ENCODE measurements at places on chromosomes 12 and 14. TPM values are rescaled to one million over a fixed set of nuclear protein-coding genes. Genes with fewer than 3 reads are reported as not detected.

TC2N gene
- 180 TPM for total RNA-seq

DCN gene
- not detected for total RNA-seq

TTC9 gene
- total RNA-seq: 14.7 TPM

CLEC1A gene
- total RNA-seq: not detected

RPL41 gene
- 3,981 TPM for total RNA-seq

GPX2 gene
- total RNA-seq: not detected

PCED1B gene
- total RNA-seq: 57.1 TPM

KRT77 gene
- total RNA-seq: not detected

ACOT4 gene
- total RNA-seq: 0.93 TPM

ALKBH2 gene
- 8.2 TPM for total RNA-seq

KERA gene
- total RNA-seq: not detected

GNPNAT1 gene
- 13.2 TPM for total RNA-seq

KLRG1 gene
- total RNA-seq: 12.8 TPM

DNA sequence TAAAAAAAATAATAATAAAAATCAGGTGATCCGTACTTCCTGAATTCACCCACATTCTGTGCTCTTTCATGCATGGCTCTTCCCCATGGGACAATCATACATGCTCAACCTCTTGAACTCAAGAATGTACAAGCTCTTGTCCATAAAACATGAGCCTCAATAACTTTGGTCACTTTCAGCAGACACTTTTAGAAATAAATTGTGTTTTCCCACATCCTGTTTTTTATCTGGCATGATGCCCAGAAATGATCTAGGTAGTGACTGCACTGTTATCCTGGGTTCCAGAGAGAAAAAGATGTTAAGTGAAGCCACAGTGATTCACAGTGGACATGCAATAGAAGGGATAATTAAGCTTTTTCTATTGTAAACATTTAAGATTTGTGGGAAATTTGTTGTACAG is 537.6 kb upstream of the TMEM132C start:
- H3K27me3 ChIP-seq: no peaks in the 10 kb centered on the region
- no peak overlapping the region for H3K4me3 ChIP-seq
- H3K4me1 ChIP-seq: no peaks in the 10 kb centered on the region
- no peaks in the 10 kb centered on the region for H3K36me3 ChIP-seq

DNA sequence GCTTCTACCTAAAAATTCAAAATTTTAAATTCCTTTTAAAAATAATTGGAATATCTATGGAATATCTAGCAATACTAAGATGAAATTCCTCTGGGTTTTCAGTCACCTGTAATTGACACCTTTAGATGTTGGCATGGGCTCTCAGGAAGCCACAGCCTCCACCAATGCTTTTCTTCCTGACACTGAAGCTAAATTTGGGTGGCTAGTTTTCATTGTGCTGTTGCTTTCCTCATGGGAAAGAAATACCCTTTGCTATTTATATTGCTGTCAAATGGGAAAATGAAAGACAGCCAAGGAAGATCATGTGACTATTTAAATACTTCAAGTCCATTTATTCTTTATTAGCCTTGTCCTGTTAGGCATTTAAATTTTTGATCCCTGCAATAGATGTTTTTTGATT is 313.0 kb downstream of the NAV3 start:
- H3K36me3 ChIP-seq: no peaks in the 10 kb centered on the region
- no peak for DNase-seq
- no peak overlapping the region for H3K4me3 ChIP-seq
- H3K27ac ChIP-seq: no peak overlapping the region
- H3K4me1 ChIP-seq: no peaks in the 10 kb centered on the region

GRCh38 chr14:93160353-93160801 is 24.3 kb downstream of the MOAP1 start:
- H3K36me3 ChIP-seq: no peaks in the 10 kb centered on the region
- H3K27me3 ChIP-seq: peaks cover 2% of the 10 kb centered on the region
- no peaks in the 10 kb centered on the region for H3K4me1 ChIP-seq
- peak; percentile 28 for DNase-seq
- H3K4me3 ChIP-seq: no peak overlapping the region

GRCh38 chr14:96592591-96593386 is 90.6 kb downstream of the PAPOLA start:
- peaks cover 11% of the 10 kb centered on the region for H3K27me3 ChIP-seq
- peaks cover 13% of the 10 kb centered on the region for H3K4me1 ChIP-seq
- H3K27ac ChIP-seq: no peak overlapping the region
- DNase-seq: peak; percentile 74

- H3K4me1 ChIP-seq: peaks cover 2% of the 10 kb centered on the region
- no peak overlapping the region for H3K4me3 ChIP-seq
- H3K27me3 ChIP-seq: no peaks in the 10 kb centered on the region
- H3K36me3 ChIP-seq: peaks cover 2% of the 10 kb centered on the region
- no peak overlapping the region for H3K27ac ChIP-seq
Observed at GRCh38 chr12:59736786-59737185, 141.0 kb downstream of the SLC16A7 start.

GRCh38 chr14:58479975-58480374 is 52.5 kb downstream of the KIAA0586 start:
- H3K4me3 ChIP-seq: no peak overlapping the region
- DNase-seq: no peak
- H3K4me1 ChIP-seq: no peaks in the 10 kb centered on the region
- peaks cover 18% of the 10 kb centered on the region for H3K36me3 ChIP-seq

- no peaks in the 10 kb centered on the region for H3K4me1 ChIP-seq
- no peak overlapping the region for H3K27ac ChIP-seq
- no peak overlapping the region for H3K4me3 ChIP-seq
- no peaks in the 10 kb centered on the region for H3K27me3 ChIP-seq
- H3K36me3 ChIP-seq: peaks cover 42% of the 10 kb centered on the region
Observed at GRCh38 chr12:50734409-50735263, 29.3 kb upstream of the ATF1 start.

DNA sequence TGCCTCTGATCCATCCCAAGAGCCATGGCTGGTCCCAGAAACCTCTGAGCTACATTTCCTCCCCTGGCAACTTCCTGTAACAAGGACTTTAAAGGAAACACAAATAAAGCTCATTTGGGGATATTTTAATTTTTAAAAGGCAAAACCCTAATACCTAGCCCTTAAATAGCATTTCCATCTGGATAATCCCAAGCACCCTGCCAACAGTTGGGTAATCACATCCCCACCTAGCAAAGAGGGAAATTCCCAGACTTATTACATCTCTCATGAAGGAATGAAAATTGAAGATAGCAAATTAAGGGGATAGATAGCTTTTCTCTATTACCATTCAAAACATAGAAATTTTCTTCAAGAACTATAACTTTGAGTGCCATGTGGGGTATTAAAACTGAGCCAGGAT is 213.7 kb upstream of the BMP4 start:
- H3K27me3 ChIP-seq: peaks cover 28% of the 10 kb centered on the region
- DNase-seq: no peak
- H3K4me3 ChIP-seq: no peak overlapping the region

- no peak overlapping the region for H3K27ac ChIP-seq
- no peaks in the 10 kb centered on the region for H3K36me3 ChIP-seq
- H3K4me3 ChIP-seq: no peak overlapping the region
- H3K4me1 ChIP-seq: no peaks in the 10 kb centered on the region
Observed at GRCh38 chr14:77224212-77224611, 42.6 kb downstream of the TMEM63C start.

GRCh38 chr12:131135311-131135785 is 181.6 kb downstream of the ADGRD1 start:
- H3K27me3 ChIP-seq: no peaks in the 10 kb centered on the region
- no peaks in the 10 kb centered on the region for H3K36me3 ChIP-seq
- no peaks in the 10 kb centered on the region for H3K4me1 ChIP-seq

- H3K27me3 ChIP-seq: no peaks in the 10 kb centered on the region
- H3K36me3 ChIP-seq: peaks cover 44% of the 10 kb centered on the region
- no peak for DNase-seq
- H3K4me3 ChIP-seq: no peak overlapping the region
Observed at GRCh38 chr12:50101663-50102062, 2.1 kb upstream of the GPD1 start.

- peaks cover 2% of the 10 kb centered on the region for H3K4me1 ChIP-seq
- H3K4me3 ChIP-seq: no peak overlapping the region
- no peak overlapping the region for H3K27ac ChIP-seq
- DNase-seq: no peak
- no peaks in the 10 kb centered on the region for H3K27me3 ChIP-seq
- H3K36me3 ChIP-seq: peaks cover 22% of the 10 kb centered on the region
Observed at GRCh38 chr12:123984903-123985302, 11.9 kb downstream of the ZNF664 start.

DNA sequence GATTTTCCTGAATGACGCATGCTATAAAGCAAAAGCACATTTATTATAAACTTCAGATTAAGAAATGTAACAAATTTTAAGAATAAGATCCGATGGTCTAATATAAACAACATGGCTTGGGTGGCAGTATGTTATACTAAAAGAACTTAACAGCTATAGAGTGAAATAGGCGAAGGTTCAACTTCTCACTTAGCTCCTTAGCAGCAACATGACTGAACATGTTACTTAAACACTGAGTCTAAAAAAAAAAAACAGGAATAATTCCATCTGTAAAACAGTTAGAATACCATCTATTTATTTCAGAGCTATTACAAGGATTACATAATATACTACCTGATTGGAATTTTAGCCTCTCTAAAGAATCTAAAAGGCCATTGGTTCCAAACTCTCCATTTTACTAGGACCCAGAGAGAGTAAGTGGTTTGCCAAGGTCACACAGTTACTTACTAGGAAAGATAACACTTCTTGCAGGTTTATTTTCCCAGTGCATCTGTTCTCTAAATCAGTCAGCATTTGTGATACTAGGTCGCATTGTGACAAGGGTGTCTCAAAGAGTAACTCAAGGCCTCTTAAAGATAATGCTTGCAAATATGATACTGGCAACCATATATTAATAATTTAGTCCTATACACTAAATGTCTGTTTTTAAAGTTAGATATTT is 14.8 kb downstream of the OSBPL8 start:
- peaks cover 20% of the 10 kb centered on the region for H3K36me3 ChIP-seq
- no peak overlapping the region for H3K4me3 ChIP-seq
- no peak for DNase-seq
- peaks cover 55% of the 10 kb centered on the region for H3K4me1 ChIP-seq

DNA sequence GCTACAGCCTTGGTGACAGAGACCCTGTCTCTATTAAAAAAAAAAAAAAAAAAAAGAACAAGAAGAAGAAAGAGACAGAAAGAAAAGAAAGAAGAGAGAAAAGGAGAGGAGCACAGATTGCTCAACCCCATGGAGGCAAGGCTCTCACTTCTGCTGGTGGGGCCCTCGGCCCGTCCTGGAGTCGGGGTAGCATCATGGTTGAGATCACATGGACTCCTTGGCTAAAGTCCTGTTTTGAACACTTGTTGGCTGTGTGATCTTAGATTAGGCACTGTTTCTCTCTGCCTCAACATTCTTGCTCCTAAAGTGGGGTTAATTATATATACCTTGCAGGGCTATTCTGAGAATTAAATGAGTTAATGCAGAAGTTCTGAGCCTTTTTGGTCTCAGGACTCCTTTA is 207.7 kb downstream of the CACNA1C start:
- H3K27me3 ChIP-seq: peaks cover 12% of the 10 kb centered on the region
- no peaks in the 10 kb centered on the region for H3K4me1 ChIP-seq
- H3K4me3 ChIP-seq: no peak overlapping the region
- no peaks in the 10 kb centered on the region for H3K36me3 ChIP-seq
- no peak for DNase-seq

DNA sequence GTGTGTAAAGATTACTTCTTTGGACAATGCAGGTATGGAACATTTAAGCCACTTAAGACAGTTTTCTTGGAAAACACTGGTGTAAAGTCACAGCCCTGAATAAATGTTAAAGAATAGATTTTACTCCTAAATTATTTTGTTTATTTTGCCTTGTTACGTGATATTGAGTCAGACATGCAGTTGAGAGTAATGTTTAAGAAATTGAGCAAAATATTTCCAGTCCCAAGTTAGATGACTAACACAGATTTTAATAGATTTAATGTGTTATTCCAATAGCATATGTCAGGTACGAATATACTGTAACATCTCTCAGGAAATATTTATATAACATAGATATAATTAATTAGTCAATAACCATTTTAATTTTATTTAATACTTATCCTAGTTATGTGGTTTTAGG is 1361.7 kb downstream of the FSCB start:
- no peaks in the 10 kb centered on the region for H3K36me3 ChIP-seq
- no peak for DNase-seq
- H3K4me3 ChIP-seq: no peak overlapping the region

- peak overlapping the region; percentile 46 for H3K27ac ChIP-seq
- no peaks in the 10 kb centered on the region for H3K27me3 ChIP-seq
- H3K4me1 ChIP-seq: peaks cover 82% of the 10 kb centered on the region
- H3K36me3 ChIP-seq: peaks cover 45% of the 10 kb centered on the region
- peak overlapping the region; percentile 40 for H3K4me3 ChIP-seq
- no peak for DNase-seq
Observed at GRCh38 chr12:11765421-11765816, 115.9 kb downstream of the ETV6 start.

- DNase-seq: no peak
- H3K4me3 ChIP-seq: no peak overlapping the region
- peaks cover 17% of the 10 kb centered on the region for H3K4me1 ChIP-seq
Observed at GRCh38 chr12:11870041-11870451, 200.7 kb upstream of the BCL2L14 start.

DNA sequence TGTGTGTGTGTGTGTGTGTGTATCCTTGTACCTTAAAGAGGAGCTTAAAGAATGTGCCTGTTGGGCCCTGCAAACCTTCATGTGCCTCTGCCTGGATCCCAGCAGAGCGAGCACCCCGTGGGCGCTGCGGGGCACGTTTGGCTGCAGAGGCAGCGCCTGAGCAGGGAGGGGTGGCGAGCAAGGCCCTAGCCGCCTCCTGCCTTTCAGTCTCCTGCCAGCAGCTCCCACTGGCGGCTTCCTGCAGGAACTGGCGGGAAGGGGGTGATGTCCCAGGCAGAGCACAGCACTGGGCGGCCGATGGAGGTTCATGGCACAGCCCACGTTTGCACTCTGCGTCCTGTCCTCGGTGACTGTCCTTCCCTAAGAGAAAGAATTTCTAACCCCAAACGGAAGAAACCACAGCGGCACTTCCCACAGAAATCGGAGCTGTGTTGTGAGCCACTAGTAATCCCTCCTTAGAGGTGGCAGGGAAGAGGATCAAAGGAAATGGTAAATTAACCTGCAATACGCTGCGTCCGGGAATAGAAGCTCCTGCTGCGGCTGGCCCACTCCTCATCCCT is 19.8 kb downstream of the ZBTB42 start:
- H3K36me3 ChIP-seq: peaks cover 10% of the 10 kb centered on the region
- H3K4me3 ChIP-seq: no peak overlapping the region
- no peak for DNase-seq
- H3K27ac ChIP-seq: no peak overlapping the region
- peaks cover 18% of the 10 kb centered on the region for H3K27me3 ChIP-seq
- peaks cover 20% of the 10 kb centered on the region for H3K4me1 ChIP-seq

GRCh38 chr12:100951756-100952155 is 157.2 kb downstream of the ANO4 start:
- no peak for DNase-seq
- no peak overlapping the region for H3K4me3 ChIP-seq
- no peaks in the 10 kb centered on the region for H3K27me3 ChIP-seq
- no peak overlapping the region for H3K27ac ChIP-seq
- H3K4me1 ChIP-seq: no peaks in the 10 kb centered on the region

Measured in activated CD4-positive, alpha-beta memory T cell treated with anti-CD3 and anti-CD28 coated beads, Interleukin-2, amount 10 ng/mL, durations not matched to agents 7 days and 5 days (primary cell).